A673 (cell line): ENCODE measurements at places on chromosomes 5 and 9.
A peak's percentile ranks its signal among the peaks of the same experiment; 100 is the strongest.

- no peak for DNase-seq
These were observed 27.0 kb upstream of the ZNF354B start for GRCh38 chr5:178832618-178833201.

GRCh38 chr5:34924462-34924765, 4.9 kb upstream of the DNAJC21 start:
- DNase-seq = no peak

DNA sequence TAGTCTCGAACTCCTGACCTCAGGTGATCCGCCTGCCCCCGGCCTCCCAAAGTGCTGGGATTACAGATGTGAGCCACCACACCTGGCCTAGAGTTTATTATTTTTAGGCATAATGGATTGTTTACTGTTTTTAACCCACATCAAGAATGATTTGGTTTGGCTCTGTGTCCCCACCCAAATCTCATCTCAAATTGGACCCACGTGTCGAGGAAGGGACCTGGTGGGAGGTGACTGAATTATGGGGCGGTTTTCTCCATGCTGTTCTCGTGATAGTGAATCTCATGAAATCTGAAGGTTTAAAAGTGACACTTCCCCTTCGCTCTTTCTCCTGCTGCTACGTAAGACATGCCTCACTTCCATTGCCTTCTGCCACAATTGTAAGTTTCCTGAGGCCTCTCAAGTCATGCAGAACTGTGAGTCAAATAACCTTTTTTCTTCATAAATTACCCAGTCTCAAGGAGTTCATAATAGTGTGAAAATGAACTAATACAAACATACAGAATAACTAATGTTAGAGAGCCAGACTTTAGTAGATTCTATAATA, 88.2 kb downstream of the RICTOR start:
- DNase-seq = no peak

- DNase-seq = no peak
These were observed 1.3 kb upstream of the ANKRD18A start for GRCh38 chr9:38621434-38622287.

GRCh38 chr5:131264451-131265099, 722 bp downstream of the CDC42SE2 start:
- DNase-seq = peak; percentile 62

- no peak for DNase-seq
These were observed 1.1 kb downstream of the MAMDC2 start for GRCh38 chr9:70044490-70045307.

DNA sequence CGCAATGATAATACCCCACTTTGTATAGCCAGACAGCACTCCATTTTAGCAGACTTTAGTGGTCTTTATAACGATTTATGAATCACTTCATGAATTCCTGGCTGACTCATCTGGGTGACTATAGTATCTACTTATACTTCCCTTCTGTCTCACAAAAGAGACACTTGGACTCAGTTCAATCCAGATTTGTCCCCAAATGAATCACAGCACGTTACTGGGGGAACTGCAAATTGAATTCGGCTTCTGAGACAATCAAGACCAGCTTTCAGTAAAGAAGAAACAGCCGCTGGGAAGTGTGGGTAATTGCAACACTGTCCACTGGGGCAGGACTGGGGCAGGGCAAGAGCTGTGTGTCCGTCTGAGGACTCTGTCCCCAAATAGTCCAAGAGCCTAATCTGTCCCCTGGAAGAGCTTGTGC, 337.3 kb upstream of the RFX3 start:
- peak; percentile 92 for DNase-seq

DNA sequence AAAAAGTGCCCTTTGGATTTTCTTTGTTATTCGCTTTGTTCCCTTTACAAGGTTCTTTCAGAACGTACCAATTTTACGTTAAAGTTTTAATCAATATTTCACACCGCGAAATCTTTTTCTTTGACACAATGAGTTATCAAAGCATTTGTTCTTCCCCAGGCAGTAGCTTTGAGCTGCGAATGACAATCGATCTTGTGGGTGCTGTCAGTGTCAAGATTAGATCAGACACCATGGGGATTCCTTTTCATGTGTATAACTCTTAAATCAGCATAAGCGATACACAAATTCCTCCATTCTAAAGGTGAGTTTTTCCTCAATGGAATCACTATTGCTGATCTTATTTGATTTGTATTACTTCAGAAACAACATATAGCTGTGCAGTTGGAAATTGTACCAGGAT, 145.5 kb downstream of the ST8SIA4 start:
- DNase-seq = no peak

DNA sequence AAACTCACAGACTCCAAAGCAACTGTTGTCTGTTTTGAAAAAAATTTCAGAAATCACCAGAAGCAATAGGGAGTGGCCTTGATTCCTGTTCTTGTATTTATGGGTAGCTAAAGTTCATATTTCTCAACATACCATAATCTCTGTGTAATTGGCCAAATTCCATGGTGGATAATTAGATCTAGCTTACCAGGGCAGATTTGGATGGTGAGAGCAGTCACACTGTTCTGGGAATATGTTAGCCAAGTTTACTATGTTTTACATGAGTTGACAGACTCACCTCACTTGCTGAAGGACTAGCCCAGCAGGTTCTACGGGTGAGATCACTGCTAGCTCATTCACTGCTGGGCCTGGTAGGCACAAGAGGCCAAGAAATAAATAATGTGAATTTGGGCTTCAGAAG, 32.7 kb upstream of the CDKN2B start:
- DNase-seq = no peak

DNA sequence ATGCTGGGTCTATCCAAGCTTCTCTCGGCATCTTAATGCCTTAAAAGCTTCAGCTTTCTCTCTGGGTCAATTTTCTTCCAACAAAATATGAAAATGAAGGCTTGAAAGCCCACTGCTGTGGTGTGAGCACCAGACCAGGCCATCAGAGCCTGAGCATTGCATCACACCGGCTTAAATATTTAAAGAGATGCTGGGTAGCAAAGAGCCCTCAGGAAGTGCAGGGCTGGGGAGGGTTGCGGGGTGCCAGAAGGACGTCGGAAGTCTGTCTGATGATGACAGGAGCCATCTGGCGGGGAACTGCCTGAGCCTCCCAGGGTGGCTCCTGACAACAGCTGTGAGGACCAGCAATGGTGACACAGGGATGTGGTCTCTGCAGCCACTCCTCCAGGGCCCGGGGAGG, 185.5 kb downstream of the OLFM1 start:
- DNase-seq = peak; percentile 77

GRCh38 chr9:130860458-130861316, 25.6 kb downstream of the ABL1 start:
- DNase-seq = peak; percentile 37

- DNase-seq = peak; percentile 46
These were observed 88.6 kb upstream of the FANCC start for GRCh38 chr9:95406121-95406520.

- DNase-seq = no peak
These were observed 928 bp downstream of the RPL7A start for GRCh38 chr9:133348718-133349573.

DNA sequence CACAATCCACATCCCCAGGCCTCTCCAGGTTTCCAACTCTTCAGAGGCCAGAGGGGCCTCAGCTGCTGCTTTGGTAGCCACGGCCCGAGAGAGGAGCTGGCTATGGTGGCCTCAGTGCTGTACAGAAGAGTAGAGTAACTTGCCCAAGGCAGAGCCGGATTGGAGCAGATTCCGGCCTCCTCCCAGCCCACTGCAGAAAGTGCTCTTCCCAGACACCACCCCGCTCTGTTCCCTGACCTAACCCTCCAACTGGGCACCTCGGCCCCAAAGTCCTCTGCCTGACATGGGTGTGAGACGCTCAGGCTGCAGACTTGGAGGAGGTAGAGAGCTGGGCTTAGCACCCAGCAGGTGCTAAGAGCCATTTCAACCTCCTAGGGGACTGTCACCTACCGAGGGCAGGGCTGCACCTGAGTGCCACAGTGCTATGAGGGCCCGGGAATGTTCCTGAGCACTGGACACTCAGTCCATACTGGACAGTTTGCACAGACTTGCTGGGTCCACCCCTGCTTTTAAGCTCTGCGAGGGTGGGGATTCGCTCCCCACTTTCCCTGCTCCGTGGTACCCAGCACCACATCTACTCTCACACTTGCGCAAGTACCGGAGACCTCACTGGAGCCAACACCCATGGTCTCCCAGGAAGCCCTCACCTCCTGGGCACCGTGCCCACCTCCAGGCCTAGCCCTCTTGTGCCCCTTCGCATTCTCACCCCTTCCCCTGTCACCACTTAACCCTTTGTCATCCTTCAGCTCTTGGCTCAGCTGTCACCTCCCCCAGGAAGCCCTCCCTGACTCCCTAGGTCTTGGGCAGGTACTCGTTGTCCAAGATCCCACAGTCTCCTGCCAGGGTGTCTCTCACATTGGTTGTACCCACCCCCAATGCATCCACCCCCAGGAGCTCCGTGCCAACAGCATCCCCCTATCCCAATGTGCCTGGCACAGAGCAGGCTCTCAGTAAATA, 49.8 kb downstream of the DBH start:
- DNase-seq = no peak

GRCh38 chr5:91074615-91075014, 308.5 kb downstream of the ARRDC3 start:
- peak; percentile 65 for DNase-seq

GRCh38 chr5:29218138-29218537, 1975.3 kb upstream of the CDH6 start:
- peak; percentile 5 for DNase-seq
